ENCODE measurements at places on chromosomes 3 and 15. TPM values are rescaled to one million over a fixed set of nuclear protein-coding genes. Genes with fewer than 3 reads are reported as not detected.

Gene NTRK3
- total RNA-seq: 1.1 TPM

Gene CEP19
- 6.3 TPM for total RNA-seq

Gene CYP8B1
- total RNA-seq: not detected

Gene CYP1A1
- total RNA-seq: 1.7 TPM

Gene GOLGA6L7
- not detected for total RNA-seq

Gene ANKUB1
- not detected for total RNA-seq

Gene C15orf62
- total RNA-seq: 0.61 TPM

Gene CRYGS
- 4.3 TPM for total RNA-seq
